ENCODE measurements at places on chromosomes 2 and 18.

DNA sequence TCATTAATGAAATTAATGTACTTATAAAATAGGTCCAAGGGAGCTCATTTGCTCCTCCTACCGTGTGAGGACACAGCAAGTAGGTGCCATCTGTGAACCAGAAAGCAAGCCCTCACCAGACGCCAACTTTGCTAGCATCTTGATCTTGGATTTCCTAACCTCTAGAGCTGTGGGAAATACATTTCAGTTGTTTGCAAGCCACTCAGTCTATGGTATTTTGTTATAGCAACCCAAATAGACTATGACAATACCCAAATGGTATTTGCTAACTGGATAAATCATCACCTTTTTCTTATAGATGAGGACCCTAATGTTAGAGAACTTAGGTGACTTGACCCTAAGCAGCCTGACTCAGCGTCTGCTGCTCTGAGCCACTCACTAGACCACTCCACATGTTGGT is 379.6 kb downstream of the HRH4 start:
- no peaks in the 10 kb centered on the region for H3K27me3 ChIP-seq
- H3K36me3 ChIP-seq: no peaks in the 10 kb centered on the region
- H3K27ac ChIP-seq: no peak overlapping the region
- H3K4me1 ChIP-seq: no peaks in the 10 kb centered on the region
- DNase-seq: no peak

GRCh38 chr2:157182834-157183396 is 74.6 kb upstream of the GALNT5 start:
- H3K4me3 ChIP-seq: no peak overlapping the region
- peaks cover 5% of the 10 kb centered on the region for H3K27me3 ChIP-seq
- H3K4me1 ChIP-seq: peaks cover 9% of the 10 kb centered on the region
- no peaks in the 10 kb centered on the region for H3K36me3 ChIP-seq

DNA sequence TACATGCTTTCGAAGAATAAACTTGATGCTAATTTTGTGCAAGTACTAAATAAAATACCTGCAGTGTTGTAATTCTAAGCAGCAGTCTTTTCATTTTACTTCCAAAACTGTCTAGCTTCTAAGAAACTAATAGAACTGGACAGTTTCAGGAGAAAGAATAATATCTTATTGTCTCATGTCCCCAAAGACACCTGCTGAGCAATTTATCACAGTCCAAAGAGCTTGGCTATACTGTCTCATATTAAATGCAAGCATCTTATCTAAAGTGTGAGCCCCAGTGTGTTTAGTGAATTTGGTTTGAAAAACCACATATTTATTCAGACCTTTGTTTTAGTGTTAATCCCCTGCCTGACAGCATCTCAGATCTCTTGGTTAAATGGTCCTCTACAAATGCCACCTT is 374.3 kb downstream of the TMX3 start:
- DNase-seq: no peak
- H3K4me3 ChIP-seq: no peak overlapping the region
- no peak overlapping the region for H3K27ac ChIP-seq
- no peaks in the 10 kb centered on the region for H3K27me3 ChIP-seq
- H3K4me1 ChIP-seq: no peaks in the 10 kb centered on the region
- H3K36me3 ChIP-seq: no peaks in the 10 kb centered on the region

DNA sequence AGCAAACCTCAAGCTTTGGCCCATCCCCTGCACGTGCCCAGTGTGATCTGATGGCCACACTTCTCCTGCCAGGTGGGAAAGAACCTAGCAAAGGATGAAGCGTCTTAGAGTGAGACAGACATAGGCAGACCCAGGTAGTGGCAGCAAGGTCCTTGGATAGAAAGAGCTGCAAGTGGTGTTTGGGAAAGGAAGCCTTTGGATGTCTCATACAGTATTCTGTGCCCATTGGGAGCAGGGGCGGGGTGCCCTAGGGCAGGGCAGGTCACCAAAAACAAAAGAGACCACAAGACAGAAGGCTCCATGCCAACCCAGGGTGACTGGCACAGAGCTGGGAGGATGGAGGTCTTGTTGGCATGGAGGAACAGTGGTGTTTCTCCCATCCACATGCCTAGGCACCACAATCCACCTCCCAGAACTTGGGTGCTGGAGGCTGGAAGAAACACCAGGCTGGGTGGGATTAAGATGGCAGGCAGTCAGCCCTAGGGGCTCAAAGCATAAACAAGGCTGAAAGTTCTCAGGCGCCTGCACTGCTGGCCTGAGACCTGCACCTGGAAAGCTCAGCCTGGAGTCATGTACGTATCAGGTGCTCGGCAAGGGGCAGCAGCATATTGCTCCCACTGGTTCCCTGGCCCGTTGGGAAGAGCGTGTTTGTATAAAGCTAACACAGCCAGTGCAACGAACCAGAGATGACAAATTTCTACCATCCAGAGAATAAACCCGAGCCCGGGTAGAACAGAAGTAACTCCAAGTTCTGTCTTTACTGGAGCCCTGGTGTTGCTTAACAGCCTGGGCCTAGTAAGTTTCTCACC is 52.9 kb downstream of the CRACDL start:
- H3K4me1 ChIP-seq: no peaks in the 10 kb centered on the region
- peaks cover 27% of the 10 kb centered on the region for H3K27me3 ChIP-seq

DNA sequence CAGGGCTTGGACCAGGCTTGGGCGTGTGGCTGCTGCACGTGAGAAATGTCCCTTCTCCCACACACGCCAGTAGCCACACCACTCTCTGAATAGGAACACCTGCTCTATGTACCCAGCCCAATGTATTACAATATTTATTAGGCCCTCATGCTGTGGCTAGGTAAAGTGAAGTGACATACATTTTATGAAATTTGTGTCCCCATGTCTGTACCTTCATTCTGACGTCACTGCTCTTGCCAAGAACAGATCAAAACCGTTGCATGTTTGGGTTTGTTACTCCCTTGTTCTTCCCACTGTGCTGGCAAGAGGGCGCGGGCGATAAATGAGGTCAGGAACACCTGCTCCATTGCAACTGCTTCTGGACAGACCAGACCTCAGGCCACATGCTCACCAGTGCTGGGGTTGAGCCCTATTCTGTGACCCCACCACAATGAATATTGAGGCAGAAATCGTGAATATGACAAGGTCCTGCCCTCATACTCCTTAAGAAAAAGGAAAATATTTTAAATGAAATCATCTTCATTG is 436.4 kb upstream of the SALL3 start:
- no peaks in the 10 kb centered on the region for H3K36me3 ChIP-seq
- H3K27me3 ChIP-seq: no peaks in the 10 kb centered on the region
- H3K4me3 ChIP-seq: no peak overlapping the region
- no peaks in the 10 kb centered on the region for H3K4me1 ChIP-seq
- no peak for DNase-seq

GRCh38 chr18:710418-711300 is 1.8 kb downstream of the ENOSF1 start:
- peaks cover 29% of the 10 kb centered on the region for H3K36me3 ChIP-seq
- H3K4me1 ChIP-seq: peaks cover 45% of the 10 kb centered on the region
- peaks cover 14% of the 10 kb centered on the region for H3K27me3 ChIP-seq
- H3K27ac ChIP-seq: peak overlapping the region; percentile 96

GRCh38 chr2:233056961-233057605 is 3.1 kb upstream of the INPP5D start:
- peaks cover 23% of the 10 kb centered on the region for H3K27me3 ChIP-seq
- peaks cover 9% of the 10 kb centered on the region for H3K36me3 ChIP-seq
- H3K27ac ChIP-seq: peak overlapping the region; percentile 40
- peaks cover 22% of the 10 kb centered on the region for H3K4me1 ChIP-seq

DNA sequence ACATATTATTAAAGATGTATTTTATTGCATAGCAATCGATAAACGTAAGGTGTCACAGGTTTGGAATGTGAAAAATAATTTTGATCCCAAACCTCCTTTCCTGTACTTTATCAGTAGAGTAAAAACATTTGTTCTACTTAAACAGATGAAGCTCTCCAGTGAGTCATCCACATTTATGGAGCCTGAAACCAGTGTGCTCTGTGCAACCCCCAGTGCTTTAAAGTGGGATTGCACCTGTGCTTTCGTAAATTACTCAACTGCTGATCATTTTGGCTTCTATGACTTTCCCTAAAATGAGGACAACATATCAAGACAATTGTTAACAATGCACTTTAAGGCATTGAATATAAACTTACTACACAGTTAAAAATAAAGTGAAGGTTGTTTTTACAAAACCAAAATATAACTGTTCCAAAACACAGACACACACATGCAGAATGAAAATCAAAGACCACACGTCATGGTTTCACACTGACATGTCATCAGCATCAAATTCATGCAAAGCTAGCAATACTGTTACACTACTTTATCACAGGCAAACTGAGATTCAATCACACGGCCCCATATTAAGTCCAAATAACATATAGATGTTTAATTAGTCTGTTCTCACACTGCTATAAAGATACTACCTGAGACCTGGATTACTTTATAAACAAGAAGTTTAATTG is 9.7 kb downstream of the TMEM18 start:
- H3K4me3 ChIP-seq: no peak overlapping the region
- no peaks in the 10 kb centered on the region for H3K27me3 ChIP-seq
- peaks cover 20% of the 10 kb centered on the region for H3K4me1 ChIP-seq
- peaks cover 68% of the 10 kb centered on the region for H3K36me3 ChIP-seq
- H3K27ac ChIP-seq: no peak overlapping the region

DNA sequence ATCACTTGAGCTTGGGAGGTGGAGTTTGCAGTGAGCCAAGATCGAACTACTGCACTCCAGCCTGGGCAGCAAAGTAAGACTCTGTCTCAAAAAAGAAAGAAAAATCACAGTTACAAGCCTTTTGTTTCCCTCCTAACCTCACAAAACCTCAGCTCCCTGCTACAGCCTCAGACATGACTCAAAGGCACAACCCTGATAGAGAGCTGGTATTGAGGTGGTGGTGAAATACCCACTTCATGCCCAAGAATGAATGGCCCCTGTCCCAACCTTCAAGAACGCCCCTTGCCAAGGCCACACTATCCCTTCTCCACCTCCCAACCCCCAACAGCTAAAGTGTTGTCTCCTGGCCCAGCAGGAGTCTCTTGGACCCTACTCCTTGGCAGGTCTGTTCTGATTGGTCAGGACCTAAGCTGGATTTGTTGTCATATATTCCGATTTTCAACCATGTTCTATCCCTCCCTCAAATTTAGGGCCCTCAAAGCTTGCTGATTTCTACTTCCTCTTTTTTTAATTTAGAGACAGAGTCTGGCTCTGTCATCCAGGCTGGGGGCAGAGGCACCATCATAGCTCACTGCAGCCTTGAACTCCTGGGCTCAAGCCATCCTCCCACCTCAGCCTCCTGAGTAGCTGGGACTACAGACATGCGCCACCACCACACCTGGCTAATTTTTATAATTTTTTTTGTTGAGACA is 61.9 kb upstream of the BZW1 start:
- no peak overlapping the region for H3K27ac ChIP-seq
- H3K36me3 ChIP-seq: no peaks in the 10 kb centered on the region
- DNase-seq: no peak
- no peaks in the 10 kb centered on the region for H3K4me1 ChIP-seq
- no peak overlapping the region for H3K4me3 ChIP-seq
- peaks cover 35% of the 10 kb centered on the region for H3K27me3 ChIP-seq

DNA sequence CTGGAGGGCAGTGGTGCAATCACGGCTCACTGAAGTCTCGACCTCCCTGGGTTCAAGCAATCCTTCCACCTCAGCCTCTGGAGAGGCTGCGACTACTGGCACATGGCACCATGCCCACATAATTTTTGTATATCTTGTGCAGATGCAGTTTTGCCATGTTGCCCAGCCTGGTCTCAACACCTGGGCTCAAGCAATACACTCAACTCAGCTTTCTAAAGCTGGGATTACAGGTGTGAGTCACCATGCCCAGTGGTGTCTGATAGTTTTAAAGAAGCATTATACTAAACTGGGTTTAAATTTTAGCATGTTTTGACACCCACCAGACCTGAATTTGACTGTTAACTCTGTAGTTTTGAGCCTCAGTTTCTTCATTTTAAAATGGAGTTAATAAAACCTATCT is 109.4 kb upstream of the SLC38A11 start:
- no peak overlapping the region for H3K27ac ChIP-seq
- H3K4me3 ChIP-seq: no peak overlapping the region
- no peak for DNase-seq
- H3K27me3 ChIP-seq: peaks cover 4% of the 10 kb centered on the region

- peaks cover 6% of the 10 kb centered on the region for H3K4me1 ChIP-seq
- DNase-seq: no peak
- no peak overlapping the region for H3K4me3 ChIP-seq
- H3K27ac ChIP-seq: no peak overlapping the region
- no peaks in the 10 kb centered on the region for H3K36me3 ChIP-seq
Observed at GRCh38 chr2:198044777-198045176, 240.4 kb downstream of the PLCL1 start.

- no peaks in the 10 kb centered on the region for H3K4me1 ChIP-seq
- no peak overlapping the region for H3K27ac ChIP-seq
- no peaks in the 10 kb centered on the region for H3K27me3 ChIP-seq
- no peak overlapping the region for H3K4me3 ChIP-seq
- no peak for DNase-seq
Observed at GRCh38 chr18:67135981-67136380, 380.5 kb downstream of the DSEL start.

DNA sequence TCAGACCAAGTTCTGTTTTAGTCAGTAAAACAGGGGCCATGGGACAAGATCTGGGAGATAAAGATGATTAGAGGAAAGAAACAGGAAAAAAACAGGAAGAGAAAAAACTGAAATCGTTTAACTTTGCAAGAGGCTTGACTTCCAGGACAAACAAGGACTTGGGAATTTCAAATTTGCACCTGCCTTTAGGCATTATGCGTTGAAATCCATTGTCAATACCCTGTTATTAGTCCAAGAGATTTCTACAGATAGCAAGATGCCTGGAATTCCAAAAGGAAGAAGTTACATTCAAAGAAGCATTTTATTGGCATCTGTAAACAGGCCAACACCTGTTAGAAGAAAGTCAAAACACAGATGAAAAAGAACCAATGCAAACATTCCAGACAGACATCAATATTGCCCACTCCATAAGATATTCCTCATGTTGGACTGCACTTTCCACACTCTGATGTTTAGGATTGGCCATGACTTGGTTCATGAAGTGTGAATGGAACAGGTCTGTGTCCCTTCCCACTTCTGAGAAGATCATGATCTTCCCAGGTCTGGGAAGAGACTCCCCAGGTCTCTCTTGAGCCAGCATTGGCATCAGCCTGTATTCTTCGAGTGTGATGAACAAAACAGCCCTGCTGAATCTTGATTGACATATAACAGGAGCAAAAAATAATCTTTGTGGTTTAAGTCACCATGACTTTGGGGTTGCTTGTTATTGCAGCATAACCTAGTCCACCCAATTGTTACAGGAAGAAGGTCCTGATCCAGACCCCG is 181.4 kb upstream of the FN1 start:
- no peak overlapping the region for H3K4me3 ChIP-seq
- peaks cover 19% of the 10 kb centered on the region for H3K27me3 ChIP-seq
- peaks cover 6% of the 10 kb centered on the region for H3K4me1 ChIP-seq
- no peak for DNase-seq
- H3K27ac ChIP-seq: no peak overlapping the region

GRCh38 chr2:8573234-8573941 is 108.5 kb upstream of the ID2 start:
- H3K36me3 ChIP-seq: no peaks in the 10 kb centered on the region
- H3K27me3 ChIP-seq: peaks cover 73% of the 10 kb centered on the region
- no peak for DNase-seq
- H3K4me3 ChIP-seq: no peak overlapping the region
- H3K4me1 ChIP-seq: peaks cover 31% of the 10 kb centered on the region

GRCh38 chr2:218880102-218880858 is at the start of gene WNT10A:
WNT10A (plus strand) TSS chr2:218880852; CDS start chr2:218880996, 144 bp downstream.
- H3K36me3 ChIP-seq: no peaks in the 10 kb centered on the region
- H3K27me3 ChIP-seq: peaks cover 98% of the 10 kb centered on the region
- peaks cover 16% of the 10 kb centered on the region for H3K4me1 ChIP-seq
- H3K4me3 ChIP-seq: peak within 1 kb of the TSS; percentile 37

- H3K36me3 ChIP-seq: peaks cover 7% of the 10 kb centered on the region
- no peak for DNase-seq
- no peak overlapping the region for H3K4me3 ChIP-seq
- no peak overlapping the region for H3K27ac ChIP-seq
- peaks cover 4% of the 10 kb centered on the region for H3K27me3 ChIP-seq
- H3K4me1 ChIP-seq: peaks cover 28% of the 10 kb centered on the region
Observed at GRCh38 chr2:30445266-30445821, 1.7 kb upstream of the LCLAT1 start.

Measured in activated naive CD4-positive, alpha-beta T cell treated with anti-CD3 and anti-CD28 coated beads, Interleukin-2, amount 10 ng/mL, durations not matched to agents 7 days and 5 days (primary cell).